ENCODE measurements at places on chromosomes 11 and 22.
A peak's percentile ranks its signal among the peaks of the same experiment; 100 is the strongest.

- DNase-seq = no peak
These were observed 52.2 kb downstream of the DNAJC24 start for GRCh38 chr11:31421820-31422219.

DNA sequence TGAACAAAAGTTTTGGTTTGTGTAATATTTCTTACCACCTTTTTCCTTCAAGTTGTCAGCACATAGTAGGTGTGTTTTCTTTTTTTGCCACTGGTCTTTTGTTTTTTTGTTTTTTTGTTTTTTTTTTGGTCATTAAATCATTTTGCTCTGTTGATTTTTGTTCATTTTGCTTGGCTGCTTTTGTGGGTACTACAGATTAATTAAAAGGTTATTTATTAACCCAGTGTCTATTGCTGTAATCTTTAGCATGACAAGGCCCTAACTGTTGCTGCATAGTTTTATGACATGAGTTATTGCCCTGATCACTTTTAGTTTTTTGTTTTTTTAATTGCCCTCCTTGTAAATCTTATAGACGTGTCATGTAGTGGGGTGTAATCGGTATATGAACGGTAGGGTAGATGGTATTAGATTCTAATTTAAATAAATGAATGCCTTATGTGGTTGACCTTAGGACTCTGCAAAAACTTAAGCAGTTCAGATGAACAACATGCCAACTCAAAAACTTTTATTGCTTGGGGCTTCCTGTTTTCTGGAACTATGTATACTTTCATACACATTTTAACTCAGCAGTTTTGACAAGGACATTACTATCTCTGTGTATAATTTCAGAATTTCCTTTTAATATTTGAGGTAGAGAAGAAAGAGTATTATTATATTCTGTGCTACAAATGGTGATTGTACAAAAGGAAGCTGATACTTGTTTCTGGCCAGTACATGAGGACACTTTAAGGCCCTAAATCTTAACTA is 7.9 kb downstream of the EWSR1 start:
- DNase-seq = no peak

DNA sequence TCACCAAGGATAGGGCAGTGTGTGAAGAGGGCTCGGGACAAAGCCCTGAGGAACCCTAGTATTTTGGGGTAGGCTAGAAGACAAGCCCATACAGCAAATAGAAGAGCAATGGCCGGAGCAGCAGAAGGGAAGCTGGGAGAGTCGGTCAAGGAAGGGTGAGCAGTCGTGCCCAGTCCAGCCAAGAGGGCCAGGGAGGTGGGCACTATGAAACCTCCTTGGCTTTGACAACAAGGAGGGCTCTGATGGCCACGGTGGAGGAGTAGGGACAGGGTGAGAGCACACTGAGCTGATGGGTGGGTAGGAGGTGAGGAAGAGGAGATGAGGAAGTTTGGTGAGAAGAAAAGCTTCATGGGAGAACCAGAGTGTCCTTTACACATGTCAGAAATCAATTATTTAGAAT is 2.2 kb upstream of the YWHAH start:
- DNase-seq = no peak

DNA sequence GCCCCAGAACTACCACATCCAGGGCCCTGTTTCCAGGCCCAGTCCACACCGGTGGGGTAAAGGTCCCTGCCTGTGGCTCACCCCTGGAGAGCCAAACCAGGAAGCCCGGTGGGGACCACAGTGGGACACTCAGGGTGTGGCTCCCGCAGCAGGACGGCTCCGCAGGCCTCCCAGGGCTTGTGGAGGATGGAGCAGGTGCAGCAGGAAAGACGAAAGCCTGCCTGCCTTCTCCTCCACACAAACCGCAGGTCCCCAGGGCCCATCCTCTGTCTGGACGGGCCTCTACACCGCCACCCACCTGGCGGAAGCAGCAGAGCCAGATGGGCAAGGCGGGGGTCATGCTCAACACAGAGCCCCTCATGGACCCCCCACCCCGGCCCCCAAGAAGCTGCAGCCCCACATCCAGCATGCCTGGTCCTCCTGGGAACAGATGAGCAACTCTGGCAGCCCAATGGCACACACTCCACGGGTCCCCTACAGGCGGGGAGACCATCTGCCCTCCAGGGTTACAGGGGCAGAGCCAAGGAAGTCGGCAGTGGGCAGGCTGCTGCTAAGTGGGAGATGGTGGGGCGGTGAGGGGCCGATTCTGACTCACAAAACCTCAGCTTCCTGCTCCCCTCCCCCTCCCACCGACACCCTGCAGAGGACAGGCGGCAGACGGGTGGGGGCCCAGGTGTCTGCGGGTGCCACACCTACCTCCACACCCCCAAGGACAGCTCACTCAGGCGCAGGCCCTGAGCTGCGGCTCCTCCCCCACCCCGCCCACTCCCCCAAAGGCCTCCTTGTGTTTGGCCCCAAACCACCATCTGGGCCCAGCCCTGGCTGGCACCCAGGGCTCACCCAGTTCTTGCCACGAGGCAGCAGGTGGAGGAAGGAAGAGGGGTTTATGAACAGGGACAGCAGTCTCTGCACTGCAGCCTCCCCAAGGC is 5.2 kb downstream of the SBF1 start:
- peak; percentile 75 for DNase-seq

DNA sequence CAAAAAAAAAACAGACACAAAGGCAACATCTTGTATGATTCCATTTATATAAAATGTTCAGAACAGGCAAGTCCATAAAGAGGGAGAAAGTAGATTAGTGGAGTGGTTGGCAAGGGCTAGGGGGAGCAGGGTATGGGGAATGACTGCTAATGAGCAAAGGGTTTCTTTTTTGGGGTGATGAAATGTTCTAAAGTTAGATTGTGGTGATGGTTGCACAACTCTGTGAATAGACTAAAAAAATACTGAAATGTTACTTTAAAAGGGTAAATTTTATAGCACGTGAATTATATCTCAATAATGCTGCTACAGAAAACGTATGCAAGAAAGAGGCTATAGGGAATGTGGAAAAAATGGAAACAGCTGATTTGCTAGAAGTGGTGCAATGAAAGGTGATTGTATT is 155.1 kb downstream of the TENM4 start:
- no peak for DNase-seq

- peak; percentile 62 for DNase-seq
These were observed 46.9 kb downstream of the MICAL2 start for GRCh38 chr11:12157241-12157661.

GRCh38 chr22:46058091-46058420 is 81.1 kb upstream of the WNT7B start:
- peak; percentile 88 for DNase-seq

GRCh38 chr22:45804319-45804985 is 132.8 kb downstream of the ATXN10 start:
- DNase-seq = no peak

DNA sequence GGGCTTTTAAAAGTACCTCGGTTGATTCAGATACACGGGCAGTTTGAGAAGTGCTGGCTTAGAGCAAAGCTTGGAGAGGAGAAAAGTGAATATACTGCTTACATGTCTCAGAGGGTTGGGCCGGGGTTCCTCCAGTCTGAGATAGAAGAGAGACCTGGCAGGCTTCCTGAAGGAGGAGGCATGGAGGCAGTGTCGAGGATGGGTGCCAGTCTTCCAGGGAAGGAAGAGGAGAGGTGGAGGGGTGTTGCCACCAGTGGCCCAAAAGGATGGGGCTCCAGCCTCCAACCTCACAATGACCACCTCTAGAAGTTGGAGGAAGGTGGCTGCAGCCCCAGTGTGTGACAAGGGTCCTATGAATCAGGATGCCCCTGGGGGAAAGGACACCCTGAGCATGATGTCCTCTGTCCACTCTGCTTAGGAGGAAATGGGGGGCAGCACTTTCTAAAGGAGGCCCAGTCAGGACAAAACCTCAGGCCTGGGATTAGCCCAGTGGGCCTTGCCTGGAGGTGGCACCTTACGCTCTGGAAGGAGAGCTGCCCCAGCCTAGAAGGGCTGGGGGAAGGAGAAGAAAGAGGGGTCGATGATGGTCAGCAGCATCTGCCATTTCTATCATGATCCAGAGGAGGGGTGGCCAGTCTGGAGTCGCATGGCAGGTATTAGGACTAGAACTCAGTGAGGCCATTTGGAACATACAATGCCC is 65.2 kb downstream of the CD82 start:
- DNase-seq = no peak

DNA sequence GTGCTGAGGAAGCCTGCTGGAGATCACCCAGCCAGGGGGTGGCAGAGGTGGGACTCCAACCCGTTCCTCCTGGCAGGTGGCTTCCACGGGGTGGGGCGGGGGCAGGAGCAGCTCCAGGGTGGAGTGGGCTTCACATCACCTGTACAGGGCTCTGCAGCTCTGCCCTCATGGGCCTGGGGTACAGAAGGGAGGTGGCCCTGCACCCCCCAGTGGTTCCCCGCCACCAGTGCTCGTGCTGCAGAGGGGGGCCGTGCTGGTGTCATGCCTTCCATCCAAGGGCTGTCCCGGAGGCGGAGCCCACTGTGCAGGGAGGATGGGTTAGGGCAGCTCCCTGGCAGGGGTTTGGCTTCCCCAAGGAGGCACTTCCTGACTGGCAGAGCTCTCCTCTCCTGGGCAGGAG is 76.4 kb upstream of the SHISAL1 start:
- DNase-seq = no peak

DNA sequence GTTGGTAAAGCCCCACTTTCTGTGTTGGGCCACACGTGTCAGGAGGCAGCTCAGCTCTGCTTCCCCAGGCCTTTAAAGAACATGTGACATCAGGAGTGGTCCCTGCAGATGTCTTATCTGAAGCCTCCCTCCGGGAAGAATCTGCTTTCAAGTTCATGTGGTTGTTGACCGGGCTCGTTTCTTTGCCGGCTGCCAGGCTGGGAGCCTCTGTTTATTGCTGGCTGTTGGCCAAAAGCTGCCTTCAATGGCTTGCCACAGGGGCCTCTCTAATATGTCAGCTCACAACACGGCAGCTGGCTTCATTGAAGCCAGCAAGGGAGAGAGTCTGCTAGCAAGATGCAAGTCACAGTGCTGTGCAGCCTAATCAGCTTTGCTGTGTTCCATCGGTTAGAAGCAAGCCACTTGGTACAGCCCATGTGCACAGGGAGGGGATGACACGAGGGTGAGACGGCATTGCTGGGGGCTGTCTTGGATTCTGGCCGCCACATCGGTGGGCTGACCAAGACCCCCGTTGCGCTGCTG is 14.6 kb downstream of the MRGPRF start:
- DNase-seq = peak; percentile 11

GRCh38 chr11:69238573-69239351 is 55.2 kb upstream of the MYEOV start:
- DNase-seq = no peak

DNA sequence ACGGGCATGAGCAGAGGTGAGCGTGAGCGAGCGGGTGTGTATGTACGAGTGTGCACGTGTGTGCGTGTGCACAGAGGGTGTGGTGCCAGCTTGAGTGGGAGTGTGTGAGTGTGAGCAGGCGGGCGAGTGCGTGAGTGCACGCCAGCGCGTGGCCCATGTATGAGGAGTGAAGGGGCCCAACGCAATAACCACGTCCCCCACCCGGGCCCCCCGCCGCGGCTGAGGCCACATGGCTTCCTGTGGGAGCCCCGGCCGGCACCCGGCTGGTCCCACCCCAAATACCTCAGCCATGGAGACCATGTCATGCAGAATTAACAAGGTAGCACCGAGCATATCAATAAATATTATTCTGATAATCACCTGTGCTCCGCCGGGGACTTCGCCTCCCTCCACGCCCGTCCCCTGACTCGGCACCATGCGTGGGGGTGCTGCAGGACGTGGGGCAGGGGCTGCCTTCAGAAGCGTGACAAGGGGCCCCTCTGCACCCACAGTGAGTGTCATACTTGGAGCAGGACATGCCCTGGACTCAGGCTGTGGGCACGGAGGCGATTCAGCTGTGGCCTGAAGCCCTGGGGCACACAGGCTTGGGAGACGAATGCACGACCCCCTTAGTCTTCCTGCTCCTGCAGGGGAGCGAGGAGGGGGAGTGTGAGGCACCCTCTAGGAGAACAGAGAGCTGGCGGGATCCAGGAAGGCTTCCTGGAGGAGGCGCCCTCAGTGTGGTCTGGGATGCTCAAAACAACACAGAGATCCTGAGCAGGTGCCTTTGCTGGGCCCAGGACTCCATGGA is 5.6 kb upstream of the TRABD start:
- DNase-seq = no peak

DNA sequence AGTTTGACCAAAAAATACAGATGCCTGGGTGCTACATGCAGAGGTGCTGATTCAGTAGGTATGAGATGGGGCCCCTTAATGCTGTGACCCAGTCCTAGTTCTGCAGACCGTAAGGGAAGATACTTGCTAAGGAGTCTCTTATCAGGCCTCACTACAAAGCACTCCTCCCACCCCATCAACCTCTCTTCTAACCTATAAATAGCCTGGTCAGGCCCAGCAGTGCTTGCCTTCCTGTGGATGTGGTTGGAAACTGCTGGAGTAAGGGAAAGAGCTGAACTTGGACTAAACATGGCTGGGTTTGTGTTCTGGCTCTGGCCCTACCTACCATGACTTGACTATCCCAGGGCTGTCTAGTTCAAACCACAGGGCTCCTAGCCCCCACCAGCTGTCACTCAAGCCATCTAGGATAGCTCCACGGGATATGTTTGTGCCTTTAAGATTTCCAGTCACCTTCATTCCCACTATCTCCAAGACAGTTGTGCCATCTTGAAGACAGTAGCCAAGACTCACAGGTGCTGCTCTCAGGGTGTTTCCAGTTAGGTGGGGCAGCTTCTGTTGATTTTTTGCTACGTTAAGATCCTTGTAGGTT is 9.5 kb upstream of the DKK3 start:
- DNase-seq = no peak

- DNase-seq = no peak
These were observed 19.7 kb downstream of the MPPED2 start for GRCh38 chr11:30566482-30566881.

- DNase-seq = no peak
These were observed 32.0 kb downstream of the NEFH start for GRCh38 chr22:29512031-29512430.

GRCh38 chr11:113444502-113445123 is 30.6 kb downstream of the DRD2 start:
- no peak for DNase-seq

- DNase-seq = no peak
These were observed 3.4 kb upstream of the NHERF4 start for GRCh38 chr11:119181677-119182412.

DNA sequence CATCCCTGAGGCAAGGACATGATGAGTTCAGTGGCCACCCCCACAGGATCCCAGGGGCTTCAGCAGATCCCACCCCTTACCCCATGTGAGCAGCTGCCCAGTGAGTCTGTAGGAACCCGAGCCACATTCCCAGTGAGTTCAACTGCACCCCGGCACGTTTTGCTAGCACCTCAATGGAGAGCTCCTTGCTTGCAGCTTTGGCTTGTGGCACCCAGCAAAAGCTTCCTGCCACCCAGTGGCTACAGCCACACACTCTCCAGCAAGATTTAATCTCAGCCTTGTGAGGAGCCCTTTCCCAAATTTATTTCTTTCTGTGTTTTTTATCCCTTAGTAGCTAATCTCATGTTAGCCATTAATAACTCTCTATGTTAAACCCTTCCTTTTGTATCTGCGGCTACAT is 4.0 kb downstream of the SAA1 start:
- DNase-seq = no peak

GRCh38 chr22:38866399-38867123 is 5.5 kb downstream of the CBX6 start:
- no peak for DNase-seq

GRCh38 chr22:24437091-24437490 is 9.7 kb downstream of the ADORA2A start:
- DNase-seq = no peak
